SW480 (cell line): ENCODE measurements at places on chromosomes 11 and 22.

DNA sequence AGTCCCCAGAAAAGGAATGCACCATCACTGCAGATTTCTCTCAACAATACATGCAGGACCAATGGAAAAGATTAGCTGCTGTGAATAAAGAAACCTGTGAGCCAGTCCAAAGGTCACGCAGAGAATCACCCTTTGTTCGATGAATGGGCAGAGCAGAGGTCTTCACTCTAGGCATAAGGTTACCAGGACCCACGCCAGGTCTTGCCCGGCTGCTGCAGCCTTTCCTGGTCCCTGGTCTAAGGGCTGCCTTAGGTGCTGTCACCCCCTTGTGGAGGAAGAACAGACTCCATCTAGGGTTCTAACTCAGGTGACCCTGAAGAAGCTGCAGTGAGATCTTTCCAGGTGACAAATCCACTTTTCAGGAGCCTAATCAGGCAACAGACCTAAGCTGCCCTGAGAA, 29.0 kb upstream of the NAP1L4 start:
- no peak for DNase-seq

- peak; percentile 50 for DNase-seq
Measured at GRCh38 chr22:36194971-36195370, 6.6 kb downstream of the APOL4 start.

GRCh38 chr22:21698430-21699329, 32.9 kb downstream of the PPIL2 start:
- DNase-seq: no peak

DNA sequence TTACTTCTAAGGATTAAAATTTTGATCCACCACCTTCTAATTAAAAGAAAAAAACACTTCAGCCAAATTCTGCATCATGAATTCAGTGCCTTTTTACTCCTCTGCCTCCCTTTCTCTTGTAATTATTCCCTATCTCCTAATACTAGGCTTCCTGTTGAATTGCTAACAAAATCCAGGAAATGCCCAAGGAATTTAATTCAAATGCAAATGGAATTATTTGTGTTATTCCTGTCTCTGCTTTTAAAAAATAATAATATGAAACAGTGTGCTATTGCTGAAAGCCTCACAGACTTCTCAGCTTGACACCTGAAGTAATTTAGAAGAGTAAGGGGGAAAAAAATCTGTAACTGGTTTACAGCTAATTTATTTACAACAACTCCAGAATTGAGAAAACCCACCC, 85.5 kb downstream of the DLG2 start:
- DNase-seq: no peak

DNA sequence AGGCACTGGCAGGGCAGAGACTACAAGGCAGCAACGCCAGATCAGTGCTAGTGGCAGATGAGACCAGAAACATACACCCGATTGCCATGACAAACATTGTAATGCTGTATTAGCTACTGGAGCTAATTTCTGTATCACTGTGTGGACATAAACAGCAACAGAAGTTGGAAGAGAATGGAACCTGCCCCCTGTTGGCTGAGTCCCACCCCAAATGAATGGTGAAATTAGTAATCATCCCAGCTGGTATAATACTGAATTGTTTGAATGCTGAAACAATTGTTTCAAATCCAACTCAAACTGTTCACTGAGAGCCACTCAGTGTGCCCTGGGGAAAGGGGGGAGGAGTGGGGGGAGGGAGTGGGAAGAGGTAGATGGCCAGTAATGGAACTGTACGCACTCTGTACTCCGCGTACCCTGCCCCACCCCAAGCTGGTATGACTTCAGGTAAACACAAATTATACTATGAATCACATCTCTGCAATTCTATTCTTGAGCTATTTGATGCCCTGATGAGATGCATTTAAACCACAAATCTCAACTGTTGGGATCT, 11.2 kb upstream of the BIRC3 start:
- peak; percentile 87 for DNase-seq

GRCh38 chr11:29173660-29174062, 843.2 kb downstream of the KCNA4 start:
- no peak for DNase-seq

- DNase-seq: no peak
Measured at GRCh38 chr11:2908130-2908529, 21.1 kb downstream of the PHLDA2 start.

DNA sequence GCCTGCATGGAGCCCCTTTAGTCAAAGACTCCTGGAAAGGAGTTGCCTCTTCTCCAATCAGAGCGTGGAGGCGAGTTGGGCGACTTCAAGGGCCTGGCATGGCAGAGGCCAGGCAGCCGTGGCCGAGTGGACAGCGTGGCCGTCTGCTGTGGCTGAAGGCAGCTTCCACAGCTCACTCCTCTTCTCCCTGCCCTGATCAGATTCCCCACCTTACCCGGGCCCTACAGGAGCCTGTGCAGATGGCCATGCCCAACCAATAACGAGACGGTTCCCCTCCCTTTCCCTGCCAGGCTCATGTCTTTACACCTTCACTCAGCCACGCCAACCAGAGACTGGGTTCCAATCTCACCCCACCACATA, 20.0 kb upstream of the SLC22A12 start:
- DNase-seq: no peak

DNA sequence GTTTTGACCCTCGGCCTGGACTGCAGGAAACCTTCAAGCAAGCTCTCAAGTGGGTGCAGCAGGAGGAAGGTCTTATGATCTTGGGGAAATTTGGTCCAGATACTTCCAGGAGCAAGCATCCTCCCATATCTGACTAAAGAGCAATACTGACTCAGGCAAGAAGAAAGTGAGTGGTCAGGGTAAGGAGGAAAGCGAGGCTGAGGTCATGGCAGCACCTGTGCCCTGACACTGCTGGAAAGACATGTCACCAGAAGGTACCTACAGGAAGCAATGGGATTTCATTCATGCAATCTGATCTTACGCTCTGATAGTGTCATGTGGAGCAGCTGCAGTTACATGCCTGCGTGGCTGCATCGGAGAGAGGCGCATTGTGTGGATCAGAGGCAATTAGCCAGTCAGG, 6.5 kb upstream of the TOP3B start:
- no peak for DNase-seq

DNA sequence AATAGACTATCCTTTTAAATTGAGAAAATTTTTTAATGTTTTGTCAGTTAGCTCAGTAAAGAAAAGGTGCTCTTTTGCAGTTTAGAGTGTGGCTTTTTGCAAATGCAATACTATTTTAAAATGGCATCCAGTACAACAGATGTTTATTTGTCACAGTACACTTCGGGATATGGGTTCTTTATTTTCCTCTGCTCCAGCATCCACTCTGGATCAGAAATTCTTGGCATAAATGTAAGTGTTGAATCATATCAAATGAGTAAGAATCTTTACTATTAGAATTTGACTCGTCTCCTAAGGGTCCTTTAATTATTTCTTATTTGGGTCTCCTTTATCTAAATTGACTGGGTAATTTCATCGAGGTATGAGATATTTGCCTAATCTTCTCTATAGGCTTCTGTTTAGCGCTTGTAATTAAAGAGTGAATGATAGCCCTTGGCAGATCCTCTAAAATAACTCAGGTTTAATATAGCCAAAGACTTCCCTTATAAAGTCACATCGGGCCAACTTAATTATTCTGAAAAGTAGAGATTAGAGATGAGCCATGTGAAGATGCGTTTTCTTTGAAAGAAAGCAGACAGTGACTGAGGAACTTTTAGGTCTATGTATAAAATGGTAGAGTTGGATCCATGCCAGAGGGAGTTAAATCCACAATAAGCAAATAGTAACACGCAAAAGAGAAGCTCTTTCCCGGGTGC, 132.7 kb downstream of the CASP12 start:
- no peak for DNase-seq

GRCh38 chr11:14075118-14076078, 112.9 kb downstream of the SPON1 start:
- peak; percentile 84 for DNase-seq

DNA sequence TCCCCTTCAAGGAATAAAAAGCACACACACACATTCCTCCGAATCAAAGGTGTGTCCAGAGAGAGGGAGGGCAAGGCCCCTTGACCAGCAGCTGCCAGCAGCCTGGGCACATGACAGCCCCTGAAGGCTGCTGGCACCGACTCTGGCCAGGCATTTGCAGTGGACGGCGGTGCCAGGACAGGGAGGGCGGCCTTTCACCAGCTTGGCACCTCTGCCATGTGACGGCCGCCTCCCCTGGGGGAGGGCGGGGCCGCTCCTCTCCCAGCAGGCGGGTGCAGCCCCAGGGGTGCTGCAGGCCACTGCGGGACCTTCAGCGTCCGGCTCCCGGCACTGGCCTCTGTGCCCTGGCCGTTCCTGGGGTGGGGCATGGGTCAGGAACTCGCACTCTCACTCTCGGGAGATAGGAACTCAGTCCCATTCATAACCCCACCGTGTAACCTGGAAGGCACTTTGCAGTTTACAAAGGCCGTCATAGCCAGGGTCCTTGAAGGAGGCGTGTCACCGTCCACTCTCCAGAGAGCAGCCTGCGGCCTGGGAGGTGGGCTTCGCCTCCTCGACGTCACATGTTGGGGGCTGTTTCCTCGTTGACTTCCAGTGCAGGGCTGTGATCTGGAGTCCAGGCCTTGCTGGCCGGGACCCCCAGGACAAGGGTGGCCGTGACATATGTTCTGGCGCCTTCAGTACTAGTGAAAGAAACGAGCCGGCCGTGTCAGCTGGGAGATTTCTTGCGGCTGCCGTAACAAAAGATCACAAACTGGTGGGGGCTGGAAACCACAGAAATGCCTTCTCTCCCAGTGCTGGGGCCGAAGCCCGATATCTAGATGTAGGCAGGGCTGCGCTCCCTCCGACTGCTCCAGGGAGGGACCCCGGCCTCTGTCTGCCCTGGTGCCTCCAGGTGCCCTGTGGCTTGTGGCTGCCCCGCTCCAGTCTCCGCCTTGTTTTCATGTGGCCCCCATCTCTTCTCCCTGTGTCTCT, 39.9 kb upstream of the SMIM38 start:
- peak; percentile 21 for DNase-seq

GRCh38 chr11:128901653-128902514, 10.7 kb downstream of the KCNJ5 start:
- DNase-seq: no peak

DNA sequence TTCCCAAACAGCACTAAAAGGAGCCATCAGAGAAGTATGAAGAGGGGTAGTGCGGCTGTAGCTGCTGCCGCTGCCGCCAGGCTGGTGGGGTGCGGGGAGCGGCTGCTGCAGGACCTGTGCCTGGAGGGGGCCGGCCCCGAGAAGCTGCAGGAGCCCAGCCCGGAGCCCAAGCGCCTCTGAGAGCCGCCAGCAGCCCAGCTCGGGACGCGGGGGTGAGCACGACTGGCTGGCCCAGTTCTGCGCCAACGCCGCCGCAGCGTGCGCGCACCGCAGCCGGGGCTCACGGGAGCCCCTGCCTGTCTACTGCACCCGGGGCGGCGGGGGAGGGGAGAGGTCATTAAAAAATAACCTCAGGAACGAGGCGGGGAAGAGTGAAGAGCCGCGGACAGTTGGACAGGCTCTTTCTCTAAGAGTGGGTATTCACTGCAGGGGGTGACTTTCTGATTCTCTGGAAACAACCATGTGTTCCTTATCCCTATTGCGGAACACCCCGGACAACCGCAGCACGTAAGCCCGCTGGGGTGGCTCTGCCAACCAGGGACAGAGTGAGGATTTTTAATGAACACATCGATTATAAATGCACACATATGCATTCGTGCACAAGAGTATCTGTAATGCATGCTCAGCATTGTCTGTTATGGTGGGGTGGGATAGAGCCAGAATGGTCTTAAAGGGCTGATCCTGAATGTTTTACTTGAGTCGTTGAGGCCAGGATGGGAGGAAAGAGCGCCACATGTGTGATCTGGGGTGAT, 453 bp downstream of the GAS2 start:
- DNase-seq: no peak

- DNase-seq: no peak
Measured at GRCh38 chr22:19070397-19071169, 51.6 kb downstream of the DGCR2 start.

GRCh38 chr11:10866893-10867331, 9.1 kb upstream of the ZBED5 start:
- DNase-seq: no peak

DNA sequence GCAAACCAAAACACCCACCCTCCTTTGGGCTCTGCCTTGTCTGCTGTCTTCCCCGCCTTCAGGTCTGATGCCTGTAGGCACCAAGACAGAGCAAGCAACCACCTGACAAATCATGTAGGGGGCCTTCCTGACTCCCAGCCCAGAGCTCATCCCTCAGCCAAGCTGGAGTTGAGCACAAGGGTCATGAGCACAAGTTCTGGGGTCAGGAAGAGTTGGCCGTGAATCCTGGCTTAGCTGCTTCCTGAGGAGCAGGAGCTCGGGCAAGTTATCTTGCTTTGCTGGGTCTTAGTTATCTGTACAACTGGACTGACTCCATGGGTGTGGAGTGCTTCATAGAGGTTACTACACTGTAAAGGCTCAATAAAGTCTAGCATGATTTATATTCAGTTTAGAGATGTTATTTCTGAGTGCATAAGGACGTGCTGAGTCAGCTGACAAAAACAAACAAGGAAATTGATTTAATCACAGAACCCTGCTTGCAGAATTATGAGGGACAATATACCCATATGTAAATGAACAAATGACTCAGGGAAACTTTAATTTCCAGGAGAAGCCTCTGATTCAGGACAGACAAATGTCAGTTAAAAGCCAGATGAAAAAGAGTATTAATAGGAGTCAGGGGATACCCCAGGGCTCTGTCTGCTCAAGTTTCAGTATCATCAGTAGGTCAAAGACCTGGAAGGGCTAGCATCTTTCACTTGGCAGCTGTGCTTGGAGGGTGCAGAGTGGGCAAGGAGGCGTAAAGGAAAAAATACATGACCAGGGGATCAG, 15.0 kb upstream of the APOA1 start:
- DNase-seq: no peak

DNA sequence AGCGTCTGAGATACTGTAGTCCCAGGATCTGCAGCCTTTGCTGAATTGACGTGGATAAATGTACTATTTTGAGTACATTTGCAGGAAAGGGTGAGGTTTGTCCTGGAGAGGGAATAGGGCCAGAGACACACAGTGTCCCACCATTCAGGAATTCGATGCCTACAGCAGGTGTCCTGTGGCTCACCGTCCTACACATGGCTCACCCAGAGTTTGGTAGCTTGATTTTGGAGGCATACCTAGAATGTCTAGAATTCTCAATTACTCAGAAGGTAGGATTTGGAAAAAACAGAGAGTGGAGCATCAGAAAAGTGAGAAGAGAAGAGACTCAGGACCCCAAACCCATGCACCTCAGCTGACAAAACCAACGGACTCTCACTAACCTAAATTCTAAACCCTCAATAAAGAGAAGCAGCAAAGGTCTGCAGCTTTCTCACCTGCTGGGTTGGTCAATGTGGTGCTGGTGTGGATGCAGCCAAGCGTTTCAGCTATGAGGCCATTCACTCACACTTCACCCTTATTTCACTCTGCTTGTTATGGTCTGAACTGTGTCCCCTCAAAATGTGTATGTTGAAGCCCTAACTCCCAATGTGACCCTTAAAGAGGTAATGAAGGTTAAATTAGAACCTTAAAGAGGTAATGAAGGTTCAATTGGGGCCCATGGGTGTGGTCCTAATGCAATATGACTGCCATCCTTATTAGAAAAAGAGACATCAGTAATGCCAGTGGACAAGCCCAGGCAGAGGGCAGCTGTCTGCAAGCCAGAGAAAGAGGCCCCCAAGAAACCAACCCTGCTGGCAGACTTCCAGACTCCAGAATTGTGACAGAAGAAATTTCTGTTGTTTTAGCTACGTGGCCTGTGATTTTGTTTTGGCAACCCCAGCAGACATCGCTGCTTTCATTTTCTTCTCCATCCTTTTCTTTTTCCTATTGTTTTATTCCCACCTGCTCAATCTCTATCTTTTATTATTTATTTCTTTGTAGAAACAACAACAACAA, 187.8 kb downstream of the SNX19 start:
- DNase-seq: no peak
